Hippocampal formation (tissue), 2 donors: ENCODE measurements at places on chromosomes 5 and 9.

DNA sequence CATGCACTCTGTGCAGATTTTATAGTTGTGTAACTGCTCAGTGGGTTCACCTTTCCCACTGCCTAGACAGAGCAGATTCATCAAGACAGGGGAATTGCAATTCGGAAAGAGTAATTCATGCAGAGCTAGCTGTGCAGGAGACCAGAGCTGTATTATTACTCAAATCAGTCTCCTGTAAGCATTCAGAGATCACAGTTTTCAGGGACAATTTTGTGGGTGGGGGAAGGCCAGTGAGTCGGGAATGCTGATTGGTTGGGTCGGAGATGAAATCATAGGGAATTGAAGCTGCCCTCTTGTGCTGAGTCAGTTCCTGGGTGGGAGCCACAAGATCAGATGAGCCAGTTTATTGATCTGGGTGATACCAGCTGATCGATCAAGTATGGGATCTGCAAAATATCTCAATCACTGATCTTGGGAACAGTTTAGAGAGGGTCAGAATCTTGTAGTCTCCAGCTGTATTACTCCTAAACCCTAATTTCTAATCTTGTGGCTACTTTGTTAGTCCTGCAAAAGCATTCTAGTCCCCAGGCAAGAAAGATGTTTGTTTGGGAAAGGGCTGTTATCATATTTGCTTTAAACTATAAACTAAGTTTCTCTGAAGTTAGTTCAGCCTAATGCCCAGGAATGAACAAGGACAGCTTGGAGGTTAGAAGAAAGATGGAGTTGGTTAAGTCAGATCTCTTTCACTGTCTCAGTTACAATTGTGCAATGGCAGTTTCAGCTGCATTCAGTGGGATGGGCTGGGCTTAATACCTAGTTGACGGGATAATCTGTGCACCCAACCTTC, 12.7 kb upstream of the SVEP1 start:
- DNase-seq = no peak

GRCh38 chr5:34717426-34718327, 61.5 kb downstream of the RAI14 start:
- DNase-seq = no peak

GRCh38 chr5:58490402-58491050, 709 bp upstream of the GAPT start:
- no peak for DNase-seq

DNA sequence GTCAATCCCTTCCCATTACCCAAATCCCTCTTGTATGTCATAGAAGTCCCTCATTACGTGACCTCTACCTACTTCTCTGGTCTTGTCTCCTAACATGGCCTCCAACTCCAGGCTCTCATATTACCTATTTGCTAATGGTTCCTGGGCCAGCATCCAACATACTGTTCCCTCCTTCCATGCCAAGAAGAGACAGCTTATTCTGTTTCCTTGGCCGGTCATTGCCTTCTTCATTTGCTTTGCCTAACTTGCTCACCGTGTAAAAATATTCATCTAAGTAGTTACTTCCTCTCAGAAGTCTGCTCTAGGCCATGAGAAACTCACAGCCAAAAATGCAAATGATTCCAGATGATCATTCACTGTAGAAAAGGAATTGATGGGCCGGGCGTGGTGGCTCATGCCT, 8.9 kb upstream of the IL6ST start:
- no peak for DNase-seq

DNA sequence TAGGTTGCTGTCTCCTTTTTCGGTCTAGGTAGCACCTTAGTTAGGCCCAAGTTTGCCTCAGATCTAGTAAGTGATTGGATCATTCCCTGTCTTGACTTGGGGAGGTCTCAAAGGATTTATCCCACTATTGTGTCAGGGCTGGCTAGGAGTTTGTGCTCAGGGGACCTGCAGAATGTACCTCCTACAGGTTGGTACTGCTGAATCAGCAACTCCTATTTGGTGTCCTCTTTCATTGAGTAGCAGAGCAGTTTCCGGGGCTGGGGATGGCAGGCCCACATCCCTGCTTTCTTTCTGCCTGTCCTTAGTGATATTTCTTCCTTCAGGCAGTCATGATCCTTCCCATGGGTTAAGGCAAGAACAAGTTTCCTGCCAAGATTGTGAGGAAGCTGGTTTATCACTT, 192.9 kb upstream of the CCNH start:
- DNase-seq = no peak

- DNase-seq = peak; percentile 6
Observed at GRCh38 chr9:72464857-72465592, 56.4 kb upstream of the TMC1 start.

DNA sequence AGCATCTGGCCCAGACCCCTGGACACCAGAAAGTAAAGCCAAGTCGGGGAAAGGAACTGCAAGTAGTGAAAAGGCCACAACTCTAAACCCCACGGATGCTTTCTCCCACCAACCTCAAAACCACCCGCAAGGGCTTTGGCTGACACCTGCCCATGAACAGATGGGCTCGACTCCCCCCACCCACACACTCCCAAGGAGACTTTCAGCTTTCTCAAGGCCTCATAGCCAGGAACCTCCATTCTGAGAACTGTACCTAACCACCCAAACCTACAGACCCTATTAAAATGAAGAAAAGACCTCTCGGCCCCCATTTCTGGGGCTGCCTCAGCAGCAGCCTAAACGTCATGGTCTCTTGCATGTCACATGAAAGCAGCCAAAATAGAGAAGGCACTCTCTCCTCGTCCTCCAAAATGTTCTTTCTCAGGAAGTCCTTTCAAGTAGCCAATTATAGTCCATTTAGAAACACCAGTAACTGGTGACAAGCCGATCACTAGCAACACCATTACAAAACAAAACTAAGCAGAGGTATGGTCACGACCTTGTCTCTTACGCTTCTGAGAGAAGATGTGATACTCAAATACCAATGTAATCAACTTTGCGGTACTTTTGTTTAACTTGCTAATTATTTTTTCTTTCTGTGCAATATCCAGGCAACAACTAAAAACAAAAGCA, 2.9 kb downstream of the B4GALT1 start:
- DNase-seq = no peak

- no peak for DNase-seq
Observed at GRCh38 chr9:137365552-137366444, 57.2 kb downstream of the EXD3 start.
